Left ventricle myocardium inferior (tissue), 1 donor: ENCODE measurements at places on chromosomes 11 and 22.

GRCh38 chr11:76803811-76804600 is 20.9 kb downstream of the TSKU start:
- peaks cover 45% of the 10 kb centered on the region for H3K4me1 ChIP-seq
- H3K4me3 ChIP-seq, result no peak overlapping the region
- H3K36me3 ChIP-seq, result no peaks in the 10 kb centered on the region
- H3K27me3 ChIP-seq, result no peaks in the 10 kb centered on the region
- DNase-seq, result no peak
- no peak overlapping the region for H3K27ac ChIP-seq

DNA sequence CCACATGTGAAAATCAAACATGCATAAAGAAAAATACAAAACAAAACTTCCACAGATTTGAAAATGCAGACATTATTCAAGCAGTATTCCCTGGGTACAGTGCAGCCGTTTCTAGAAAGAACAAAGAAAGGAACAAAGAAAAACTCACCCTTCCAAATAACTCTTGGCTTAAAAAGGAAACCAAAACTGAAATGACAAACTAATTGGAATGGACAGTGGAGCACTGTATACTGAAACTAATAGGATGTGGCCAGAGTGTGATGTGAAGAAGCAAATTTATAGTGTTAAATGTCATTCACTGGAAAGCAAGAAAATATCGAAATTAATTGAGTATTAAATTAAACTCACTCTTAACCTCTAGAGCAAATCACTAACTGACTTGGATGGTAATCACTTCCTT is 55.4 kb downstream of the QSER1 start:
- no peak overlapping the region for H3K27ac ChIP-seq
- no peaks in the 10 kb centered on the region for H3K27me3 ChIP-seq
- no peak overlapping the region for H3K4me3 ChIP-seq
- no peaks in the 10 kb centered on the region for H3K4me1 ChIP-seq
- H3K36me3 ChIP-seq, result peaks cover 3% of the 10 kb centered on the region
- DNase-seq, result no peak

- H3K27ac ChIP-seq, result no peak overlapping the region
- H3K4me3 ChIP-seq, result no peak overlapping the region
- DNase-seq, result no peak
- H3K4me1 ChIP-seq, result peaks cover 20% of the 10 kb centered on the region
- H3K36me3 ChIP-seq, result no peaks in the 10 kb centered on the region
Observed at GRCh38 chr22:43218786-43219185, 31.9 kb upstream of the TTLL12 start.

- DNase-seq, result no peak
- H3K4me1 ChIP-seq, result no peaks in the 10 kb centered on the region
- H3K27ac ChIP-seq, result no peak overlapping the region
- no peaks in the 10 kb centered on the region for H3K36me3 ChIP-seq
Observed at GRCh38 chr11:69825037-69825834, 6.0 kb upstream of the FGF3 start.

DNA sequence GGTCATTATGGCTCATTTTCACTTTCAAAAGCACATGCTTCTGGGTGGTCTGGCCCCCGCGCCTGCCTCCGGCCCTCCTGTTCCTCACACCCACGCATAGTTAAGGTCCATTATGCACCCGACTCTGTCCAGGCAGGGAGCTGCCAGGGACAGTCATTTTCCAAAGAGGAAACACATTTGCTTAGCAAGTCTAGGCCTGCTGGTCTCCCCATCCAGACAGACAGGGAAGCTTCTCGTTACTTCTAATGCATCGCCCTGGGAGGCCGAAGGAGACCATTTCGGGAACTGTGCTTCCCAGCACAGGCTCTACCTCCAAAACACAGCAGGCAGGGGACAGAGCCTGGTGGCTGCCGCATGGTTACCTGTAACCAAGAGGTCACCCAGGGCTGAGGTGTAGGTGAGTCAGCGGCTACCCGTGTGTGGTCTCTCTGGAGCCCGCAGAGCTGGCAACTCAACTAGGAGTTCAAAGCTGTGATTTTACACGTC is 87.1 kb upstream of the SHANK2 start:
- peaks cover 94% of the 10 kb centered on the region for H3K27me3 ChIP-seq
- no peak for DNase-seq
- no peak overlapping the region for H3K27ac ChIP-seq

- H3K4me3 ChIP-seq, result no peak overlapping the region
- H3K4me1 ChIP-seq, result no peaks in the 10 kb centered on the region
- no peaks in the 10 kb centered on the region for H3K27me3 ChIP-seq
- no peak for DNase-seq
Observed at GRCh38 chr11:35215945-35216344, 77.0 kb downstream of the CD44 start.

GRCh38 chr11:92656783-92657182 is 312.7 kb upstream of the MTNR1B start:
- no peaks in the 10 kb centered on the region for H3K4me1 ChIP-seq
- H3K4me3 ChIP-seq, result no peak overlapping the region
- no peak for DNase-seq
- H3K27ac ChIP-seq, result no peak overlapping the region
- no peaks in the 10 kb centered on the region for H3K36me3 ChIP-seq
- H3K27me3 ChIP-seq, result no peaks in the 10 kb centered on the region

GRCh38 chr11:120543521-120544215 is 32.1 kb downstream of the GRIK4 start:
- no peaks in the 10 kb centered on the region for H3K36me3 ChIP-seq
- DNase-seq, result no peak
- peaks cover 45% of the 10 kb centered on the region for H3K4me1 ChIP-seq
- H3K27ac ChIP-seq, result no peak overlapping the region

- no peaks in the 10 kb centered on the region for H3K36me3 ChIP-seq
- peaks cover 54% of the 10 kb centered on the region for H3K4me1 ChIP-seq
- H3K27ac ChIP-seq, result no peak overlapping the region
- no peak for DNase-seq
- H3K4me3 ChIP-seq, result no peak overlapping the region
- no peaks in the 10 kb centered on the region for H3K27me3 ChIP-seq
Observed at GRCh38 chr11:11871991-11872401, 30.2 kb downstream of the USP47 start.

DNA sequence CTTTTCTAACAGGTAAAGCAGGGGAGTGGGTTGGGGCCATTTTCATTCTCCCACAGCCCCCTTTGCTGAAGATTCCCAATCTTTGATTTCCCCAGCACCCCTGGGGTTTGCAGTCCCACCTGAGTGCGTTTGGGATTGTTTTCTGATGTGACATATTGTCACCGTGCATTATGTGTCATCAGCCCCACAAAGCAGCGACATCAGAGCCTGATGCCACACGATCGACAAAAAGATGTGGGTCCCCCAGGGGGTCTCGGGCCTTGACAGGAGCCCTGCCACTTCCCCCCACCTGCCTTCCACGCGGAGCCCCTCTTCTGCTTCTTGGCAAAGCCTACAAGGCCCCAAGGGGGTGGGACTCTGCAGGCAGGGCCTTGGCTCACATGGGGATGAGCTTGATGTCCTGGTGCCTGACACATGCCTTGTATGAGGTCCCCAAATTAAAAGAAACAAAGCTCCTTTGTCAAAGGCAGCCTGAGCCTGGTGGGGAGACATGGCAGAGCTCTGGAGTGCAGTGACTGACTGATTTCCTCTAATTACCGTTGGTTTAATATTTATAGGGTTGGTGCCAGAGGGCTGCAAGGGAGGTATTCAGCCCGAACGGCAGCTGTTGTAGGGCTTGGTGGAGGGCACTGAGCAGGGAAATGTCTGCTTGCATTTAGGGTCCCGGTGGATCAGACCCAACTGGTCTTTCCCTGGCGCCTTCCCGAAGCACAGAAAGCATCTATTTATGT is 149.2 kb downstream of the MIAT start:
- DNase-seq, result no peak
- no peak overlapping the region for H3K4me3 ChIP-seq
- H3K4me1 ChIP-seq, result peaks cover 8% of the 10 kb centered on the region
